ENCODE measurements at places on chromosomes 16 and 17.

DNA sequence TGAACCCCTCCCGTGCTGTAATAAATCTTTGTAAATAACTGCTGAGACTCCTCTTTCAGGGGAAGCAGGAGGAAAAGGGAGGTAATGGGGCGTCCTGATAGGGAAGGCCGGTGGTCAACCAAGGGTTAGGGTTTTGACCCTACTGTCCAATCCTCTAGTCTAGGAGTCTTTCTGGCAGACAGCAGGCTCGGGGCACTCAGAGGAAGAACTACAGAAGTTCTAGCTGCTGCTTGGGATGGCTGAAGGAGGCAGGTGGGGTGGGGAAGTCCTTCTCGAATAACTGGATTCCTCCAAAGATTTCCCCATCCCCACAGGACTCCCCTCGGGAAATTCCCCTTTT, 387 bp upstream of the STARD3 start:
- DNase-seq = no peak

GRCh38 chr17:17485420-17485819, 8.6 kb downstream of the MED9 start:
- DNase-seq = no peak

DNA sequence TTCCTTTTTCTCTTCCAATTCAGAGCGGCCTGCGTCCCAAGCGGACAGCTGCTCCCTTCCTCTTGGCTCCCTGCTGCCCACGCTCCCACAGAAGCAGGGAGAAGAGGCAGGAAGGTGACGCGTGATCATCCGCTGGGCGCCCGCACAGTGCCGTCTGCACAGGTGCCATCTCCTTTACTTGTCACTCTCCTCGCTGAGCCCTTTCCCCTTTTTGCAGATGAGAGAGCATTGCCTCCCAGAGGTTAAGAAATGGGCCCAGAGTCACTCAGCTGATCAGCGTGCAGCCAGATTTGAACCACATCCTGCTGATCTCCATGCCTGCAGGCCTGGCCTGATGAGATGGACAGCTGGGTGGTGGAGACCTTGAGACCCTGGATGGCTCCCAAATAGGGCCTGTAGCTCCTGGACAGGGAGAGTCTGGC, 299.8 kb downstream of the SEC14L1 start:
- no peak for DNase-seq

- no peak for DNase-seq
Observed at GRCh38 chr17:50057521-50057991, 1.6 kb downstream of the ITGA3 start.

- DNase-seq = no peak
Observed at GRCh38 chr17:35210741-35211140, 16.5 kb upstream of the SLC35G3 start.

- DNase-seq = no peak
Observed at GRCh38 chr16:4991754-4992153, 33.6 kb downstream of the SEC14L5 start.

GRCh38 chr16:12440228-12440530, 363.5 kb downstream of the CPPED1 start:
- DNase-seq = no peak

DNA sequence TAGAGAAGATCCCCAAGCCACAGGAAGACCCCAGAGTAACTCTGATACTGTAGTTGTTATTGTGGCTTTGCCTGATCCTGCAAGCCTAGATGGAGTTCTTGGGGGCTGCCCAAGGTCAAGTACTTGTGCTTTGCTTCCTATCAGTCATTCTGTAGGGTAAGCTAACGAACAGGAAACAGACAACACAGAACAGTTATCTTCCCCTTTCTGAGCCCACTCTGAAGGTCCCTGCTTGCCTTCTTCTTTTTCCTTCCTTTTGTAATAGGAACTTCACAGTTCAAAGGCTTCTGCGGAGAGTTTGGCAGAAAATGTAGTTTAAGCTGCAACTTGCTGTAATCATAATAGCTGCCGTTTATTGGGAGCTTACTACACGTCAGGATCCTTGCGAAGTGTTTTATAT, 494.1 kb upstream of the ERCC4 start:
- DNase-seq = no peak

GRCh38 chr16:51797669-51798259, 646.7 kb upstream of the SALL1 start:
- no peak for DNase-seq
